ENCODE measurements at places on chromosomes 13 and 19.

GRCh38 chr13:30720172-30720869 is 15.0 kb upstream of the ALOX5AP start:
- DNase-seq, result no peak

- DNase-seq, result no peak
These were observed 30.7 kb upstream of the C13orf46 start for GRCh38 chr13:114004420-114005205.

- DNase-seq, result no peak
These were observed 66.8 kb upstream of the MCF2L start for GRCh38 chr13:112902101-112902651.

GRCh38 chr19:791007-791566 is 6.2 kb upstream of the PTBP1 start:
- DNase-seq, result no peak

DNA sequence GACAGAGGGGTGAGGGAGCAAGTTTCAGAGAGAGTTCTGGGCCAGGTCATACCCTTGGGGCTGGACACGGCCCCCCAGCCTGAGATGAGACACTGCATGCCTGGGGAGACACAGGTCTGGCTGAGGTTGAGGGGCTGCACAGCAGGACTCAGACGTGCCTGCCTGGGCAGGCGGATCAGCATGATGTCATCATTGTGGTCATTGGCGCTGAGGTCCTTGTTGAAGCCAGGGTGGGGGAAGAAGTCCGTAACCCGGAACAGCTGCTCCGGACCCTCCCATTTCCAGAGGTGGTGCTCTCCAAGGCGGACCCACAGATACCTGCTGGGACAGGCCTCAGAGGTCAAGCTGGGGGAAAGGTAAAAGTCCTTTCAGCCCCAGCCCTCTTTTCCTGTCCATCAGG is 5.0 kb upstream of the KLK8 start:
- DNase-seq, result no peak

- no peak for DNase-seq
These were observed 2815.8 kb downstream of the PCDH9 start for GRCh38 chr13:64414381-64414780.

GRCh38 chr13:36329361-36329760 is 16.8 kb downstream of the SPART start:
- DNase-seq, result no peak

DNA sequence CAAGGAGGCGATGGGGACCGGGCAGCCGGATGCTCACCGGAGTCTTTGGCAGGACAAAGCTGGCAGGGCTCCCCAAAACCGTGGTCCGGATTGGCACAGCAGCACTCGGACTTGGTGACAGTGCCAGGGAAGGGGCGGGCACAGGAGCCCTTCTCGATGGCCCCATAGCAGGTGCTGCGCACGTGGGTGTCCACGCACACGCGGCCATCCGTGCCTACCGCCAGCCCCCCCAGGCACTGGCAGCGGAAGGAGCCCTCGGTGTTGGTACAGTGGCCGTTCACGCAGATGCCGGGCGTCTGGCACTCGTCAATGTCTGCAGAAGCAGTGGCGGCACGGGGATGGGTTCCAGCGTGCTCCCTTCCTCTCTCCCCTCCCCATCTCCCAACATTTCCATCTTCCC is 17.9 kb downstream of the FBN3 start:
- no peak for DNase-seq

DNA sequence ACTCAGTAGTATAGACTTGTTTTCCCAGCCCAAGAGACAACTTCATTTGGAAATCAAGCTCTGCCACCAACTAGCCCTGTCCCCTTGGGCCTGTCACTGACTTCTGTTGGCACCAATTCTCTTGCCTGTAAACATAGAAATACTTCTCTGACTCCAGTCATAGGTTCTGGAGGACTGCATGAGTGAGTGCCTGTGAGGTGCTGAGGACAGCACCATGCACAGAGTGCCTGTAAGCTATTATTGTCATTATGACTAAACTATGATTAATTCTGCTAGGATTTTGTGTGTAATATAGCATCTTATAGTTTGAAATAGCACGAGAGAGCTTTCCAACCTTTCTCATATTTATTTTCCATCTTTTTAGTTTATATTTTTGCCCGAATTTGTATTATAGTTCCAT is 247.9 kb downstream of the MYO16 start:
- DNase-seq, result no peak

- DNase-seq, result no peak
These were observed 553.1 kb downstream of the DCT start for GRCh38 chr13:93926425-93926824.

DNA sequence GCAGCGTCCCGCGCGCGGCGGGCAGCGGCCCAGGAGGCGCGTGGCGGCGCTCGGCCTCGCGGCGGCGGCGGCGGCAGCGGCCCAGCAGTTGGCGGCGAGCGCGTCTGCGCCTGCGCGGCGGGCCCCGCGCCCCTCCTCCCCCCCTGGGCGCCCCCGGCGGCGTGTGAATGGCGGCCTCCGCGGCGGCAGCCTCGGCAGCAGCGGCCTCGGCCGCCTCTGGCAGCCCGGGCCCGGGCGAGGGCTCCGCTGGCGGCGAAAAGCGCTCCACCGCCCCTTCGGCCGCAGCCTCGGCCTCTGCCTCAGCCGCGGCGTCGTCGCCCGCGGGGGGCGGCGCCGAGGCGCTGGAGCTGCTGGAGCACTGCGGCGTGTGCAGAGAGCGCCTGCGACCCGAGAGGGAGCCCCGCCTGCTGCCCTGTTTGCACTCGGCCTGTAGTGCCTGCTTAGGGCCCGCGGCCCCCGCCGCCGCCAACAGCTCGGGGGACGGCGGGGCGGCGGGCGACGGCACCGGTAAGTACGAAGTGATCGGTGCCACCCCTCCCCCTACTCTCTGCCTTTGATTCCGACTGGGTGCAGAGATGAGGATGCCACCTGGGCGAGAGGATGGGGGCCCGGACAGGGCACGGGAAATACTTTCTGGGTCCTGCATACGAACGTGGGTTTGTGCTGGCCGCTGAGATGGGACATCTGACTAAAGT is 874 bp downstream of the TRIM28 start:
- peak; percentile 88 for DNase-seq

Data from GM19239 (cell line).